ENCODE measurements at places on chromosomes 4 and X.

- no peak for DNase-seq
Measured at GRCh38 chr4:160562661-160563060, 1459.8 kb downstream of the RAPGEF2 start.

- no peak for DNase-seq
Measured at GRCh38 chr4:46081674-46082073, 42.2 kb downstream of the GABRG1 start.

GRCh38 chrX:71107762-71108360, 1.3 kb upstream of the CXorf65 start:
- DNase-seq = no peak

DNA sequence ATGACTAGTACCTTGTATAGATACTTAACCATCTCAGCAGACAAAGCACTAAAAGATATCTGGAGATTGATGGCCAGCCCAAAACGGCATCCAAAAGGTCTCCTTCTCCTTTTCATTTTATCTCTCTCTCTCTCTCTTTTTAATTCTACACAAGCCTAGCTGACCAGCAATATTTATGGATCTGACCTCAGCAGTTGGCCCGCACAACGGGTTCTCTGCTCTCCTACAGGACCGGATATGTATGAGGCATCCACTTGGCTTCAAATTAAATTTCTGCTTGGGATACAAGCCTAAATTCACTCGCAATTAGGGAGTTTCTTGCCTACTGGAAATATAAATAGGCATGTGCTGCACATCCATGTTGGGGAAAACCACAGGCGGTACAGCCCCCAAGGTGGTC, 22.5 kb upstream of the CT55 start:
- no peak for DNase-seq

DNA sequence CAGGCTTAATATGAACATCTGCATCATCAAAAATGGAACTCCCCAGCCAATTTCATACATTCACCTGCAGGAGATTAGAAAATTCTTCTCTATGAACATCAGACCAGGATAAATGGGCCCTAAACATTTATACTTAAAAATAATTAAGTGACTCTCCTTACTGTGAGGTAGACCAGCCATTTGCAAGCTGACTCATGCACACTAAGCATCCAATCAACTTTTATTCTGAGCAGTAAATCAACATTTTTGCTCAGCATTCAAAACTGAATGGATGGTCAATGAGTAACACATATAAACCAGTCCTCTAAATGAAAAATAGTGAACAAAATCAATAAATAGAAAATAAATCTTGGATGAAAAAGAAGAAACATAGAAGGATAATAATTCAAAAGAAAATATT, 19.9 kb upstream of the PCDH10 start:
- DNase-seq = no peak

GRCh38 chr4:15690020-15690809, 8.6 kb downstream of the FAM200B start:
- DNase-seq = no peak

GRCh38 chrX:115909017-115909416, 261.5 kb upstream of the AGTR2 start:
- DNase-seq = no peak

DNA sequence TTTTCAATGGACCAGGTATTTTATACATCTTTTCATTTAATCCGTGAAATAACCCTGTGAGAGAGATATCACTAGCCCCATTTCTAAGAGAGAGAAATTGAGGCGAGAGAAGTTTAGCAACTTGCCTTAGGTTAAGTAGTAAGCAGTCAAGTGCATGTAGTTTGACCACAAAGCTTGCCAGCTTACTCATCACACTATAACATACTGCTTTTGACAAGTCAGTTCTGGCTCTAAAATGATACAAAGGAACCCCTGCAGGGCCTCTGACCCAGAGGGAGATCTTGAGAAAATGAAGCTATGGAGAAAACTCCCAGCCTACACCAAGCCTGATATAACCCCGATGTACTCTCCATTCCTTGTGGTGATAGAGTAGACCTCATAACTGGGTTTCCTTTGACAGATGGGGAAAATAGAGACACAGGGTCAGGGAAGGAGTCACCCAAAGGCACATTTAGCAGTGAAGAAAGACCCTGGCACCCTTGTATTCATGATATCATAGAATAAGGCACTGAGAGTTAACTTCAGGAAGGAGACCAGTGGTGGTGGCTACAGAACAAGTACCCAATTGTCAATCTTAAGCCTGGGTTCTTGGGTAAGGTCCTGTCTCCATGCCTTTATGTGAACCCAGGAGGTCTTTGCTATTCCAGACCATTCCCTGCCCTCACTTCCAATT, 60.2 kb upstream of the MSN start:
- DNase-seq = no peak

- DNase-seq = no peak
Measured at GRCh38 chrX:35149517-35149916, 206.9 kb downstream of the FAM47B start.
